ENCODE measurements at places on chromosomes 2 and 18. TPM values are rescaled to one million over a fixed set of nuclear protein-coding genes. Genes with fewer than 3 reads are reported as not detected.
A peak's percentile ranks its signal among the peaks of the same experiment; 100 is the strongest.

DNA sequence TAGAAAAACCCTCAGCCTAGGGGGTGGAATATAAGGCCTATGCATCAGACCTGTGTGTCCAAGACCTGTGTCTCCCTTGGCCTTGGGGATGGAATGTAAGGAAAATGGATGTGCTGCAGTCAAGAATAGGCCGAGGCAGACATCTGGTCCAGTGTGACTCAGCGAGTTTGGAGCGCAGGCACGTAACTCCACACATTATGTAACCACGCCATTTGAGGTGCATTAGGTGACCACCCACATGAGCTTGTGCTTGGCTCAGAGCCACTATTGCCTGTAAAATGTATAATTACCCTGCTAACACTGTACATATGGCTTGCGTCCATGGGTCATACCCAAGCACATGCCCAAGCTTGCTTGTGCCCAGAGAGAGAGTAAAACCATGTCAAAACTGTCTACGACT lies 580.9 kb upstream of the HNMT start:
- H3K27ac ChIP-seq: no peak overlapping the region
- H3K36me3 ChIP-seq: no peaks in the 10 kb centered on the region
- no peaks in the 10 kb centered on the region for H3K4me1 ChIP-seq
- no peak overlapping the region for H3K4me3 ChIP-seq

The GPR45 gene
- not detected for total RNA-seq

GRCh38 chr18:56248610-56249235 lies 389.7 kb downstream of the TXNL1 start:
- no peaks in the 10 kb centered on the region for H3K4me1 ChIP-seq
- no peak for DNase-seq
- no peaks in the 10 kb centered on the region for H3K36me3 ChIP-seq
- H3K27me3 ChIP-seq: no peaks in the 10 kb centered on the region

DNA sequence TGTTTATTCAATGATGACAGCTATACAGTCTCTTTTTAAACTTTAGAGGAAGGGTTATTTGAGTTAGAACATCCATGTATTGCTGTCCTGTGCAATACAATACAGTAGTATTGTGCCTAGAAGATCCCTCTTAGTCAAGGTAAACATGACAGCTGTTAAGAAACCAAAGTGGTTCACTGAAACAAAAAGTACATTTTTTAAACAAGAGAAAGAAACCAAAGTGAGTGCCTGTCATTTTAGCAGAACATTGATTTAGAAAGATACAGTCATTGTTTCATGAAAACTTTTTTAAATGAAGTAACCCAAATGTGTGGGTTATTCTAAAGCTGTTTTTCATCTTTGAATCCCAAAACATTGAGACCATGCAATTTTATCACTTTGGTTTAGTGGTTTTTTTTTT lies 15.5 kb downstream of the ITPRID2 start:
- H3K27me3 ChIP-seq: no peaks in the 10 kb centered on the region
- peaks cover 10% of the 10 kb centered on the region for H3K36me3 ChIP-seq
- H3K27ac ChIP-seq: no peak overlapping the region
- H3K4me3 ChIP-seq: no peak overlapping the region
- H3K4me1 ChIP-seq: peaks cover 34% of the 10 kb centered on the region

The FAM136A gene
- total RNA-seq: 26.0 TPM

DNA sequence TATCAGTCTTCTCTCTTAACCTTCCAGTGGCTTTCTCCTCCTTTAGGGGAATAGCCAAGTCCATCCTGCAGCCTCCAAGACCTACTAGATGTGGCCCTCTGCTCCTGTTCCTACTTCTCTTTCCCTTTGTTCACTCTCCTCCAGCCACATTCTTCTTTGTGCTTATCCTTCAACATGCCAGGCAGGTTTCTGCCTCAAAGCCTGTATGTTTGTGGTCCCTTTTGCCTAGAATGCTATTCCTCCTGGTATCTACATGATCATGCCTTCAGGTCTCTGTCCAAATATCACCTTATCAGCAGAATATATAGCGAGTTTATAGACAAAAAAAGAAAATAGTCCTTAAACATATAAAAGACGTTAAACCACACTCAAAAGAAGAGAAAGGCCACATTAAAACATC lies 5.5 kb downstream of the LYG2 start:
- no peaks in the 10 kb centered on the region for H3K27me3 ChIP-seq
- no peaks in the 10 kb centered on the region for H3K36me3 ChIP-seq
- H3K27ac ChIP-seq: no peak overlapping the region
- no peak overlapping the region for H3K4me3 ChIP-seq
- no peaks in the 10 kb centered on the region for H3K4me1 ChIP-seq
- DNase-seq: no peak

The POTEE gene
- not detected for total RNA-seq

- no peak overlapping the region for H3K27ac ChIP-seq
- no peaks in the 10 kb centered on the region for H3K27me3 ChIP-seq
- H3K36me3 ChIP-seq: no peaks in the 10 kb centered on the region
- peaks cover 17% of the 10 kb centered on the region for H3K4me1 ChIP-seq
- DNase-seq: no peak
These were observed 28.0 kb upstream of the FOSL2 start for GRCh38 chr2:28364610-28365009.

GRCh38 chr2:113080134-113080533 lies 12.4 kb downstream of the IL1F10 start:
- no peaks in the 10 kb centered on the region for H3K27me3 ChIP-seq
- DNase-seq: peak; percentile 54
- no peaks in the 10 kb centered on the region for H3K36me3 ChIP-seq
- H3K4me3 ChIP-seq: no peak overlapping the region

DNA sequence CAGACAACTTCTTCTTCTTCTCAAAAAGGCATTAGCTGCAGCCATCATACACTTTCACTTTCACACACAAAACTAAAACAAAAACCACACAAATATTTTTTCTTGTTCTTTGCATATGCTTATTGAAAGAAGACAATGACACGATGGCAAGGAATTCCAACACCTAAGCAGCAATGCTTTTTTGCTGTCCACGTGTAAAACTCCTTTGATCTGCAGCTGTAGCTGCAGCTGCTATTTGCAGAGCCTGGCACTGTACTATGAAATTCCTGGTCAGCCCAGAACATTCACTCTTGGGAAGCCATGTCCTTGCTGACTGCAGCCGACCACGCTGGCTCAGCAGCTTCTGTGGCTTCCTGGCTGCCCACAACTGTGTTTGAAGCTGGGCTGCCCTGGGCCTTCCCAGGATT lies 316.2 kb downstream of the CDH2 start:
- DNase-seq: no peak
- no peaks in the 10 kb centered on the region for H3K36me3 ChIP-seq
- H3K4me1 ChIP-seq: no peaks in the 10 kb centered on the region
- H3K27me3 ChIP-seq: no peaks in the 10 kb centered on the region
- H3K4me3 ChIP-seq: no peak overlapping the region
- H3K27ac ChIP-seq: no peak overlapping the region

DNA sequence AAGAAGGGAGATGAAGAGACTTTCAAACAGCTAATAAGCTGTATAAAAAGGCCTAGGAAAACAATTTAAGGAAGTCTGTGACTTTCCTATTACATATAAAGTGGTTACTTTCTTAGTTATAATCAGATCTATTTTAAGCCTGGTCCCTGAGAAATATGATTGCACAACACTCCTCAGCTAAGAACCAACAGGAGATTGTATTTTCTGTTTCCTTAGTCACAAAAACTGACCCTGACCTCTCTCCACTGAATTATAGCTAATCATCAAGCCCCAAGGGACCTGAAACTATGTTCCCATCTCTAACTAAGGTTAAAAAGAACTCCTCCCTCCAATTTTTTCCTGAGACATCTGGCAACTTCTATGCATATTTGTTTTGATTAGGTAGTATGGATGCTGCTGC lies 106.9 kb downstream of the ROCK1 start:
- no peaks in the 10 kb centered on the region for H3K4me1 ChIP-seq
- no peak for DNase-seq
- no peak overlapping the region for H3K4me3 ChIP-seq
- H3K27me3 ChIP-seq: no peaks in the 10 kb centered on the region
- H3K36me3 ChIP-seq: peaks cover 15% of the 10 kb centered on the region
- H3K27ac ChIP-seq: no peak overlapping the region

DNA sequence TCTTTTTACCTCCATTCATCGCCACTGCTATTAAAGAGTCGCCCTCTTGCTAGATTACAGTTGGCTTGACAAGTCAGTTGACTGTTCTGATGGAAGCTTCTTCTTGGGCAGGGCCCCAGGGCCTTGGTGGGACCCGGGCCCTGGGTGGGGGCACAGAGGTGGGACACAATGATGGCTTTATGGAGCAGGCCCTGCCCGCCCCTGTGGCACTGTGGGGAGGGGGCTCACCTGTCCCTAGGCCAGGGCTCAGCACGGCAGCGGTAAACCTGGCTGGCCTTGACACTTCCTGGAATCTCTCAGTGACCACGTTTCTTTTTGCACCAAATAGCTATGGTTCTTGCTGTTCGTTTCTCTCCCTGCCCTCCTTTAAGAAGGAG lies 4.9 kb upstream of the HS6ST1 start:
- no peak for DNase-seq
- H3K36me3 ChIP-seq: no peaks in the 10 kb centered on the region
- peaks cover 21% of the 10 kb centered on the region for H3K4me1 ChIP-seq
- no peaks in the 10 kb centered on the region for H3K27me3 ChIP-seq

- no peaks in the 10 kb centered on the region for H3K4me1 ChIP-seq
- no peak overlapping the region for H3K4me3 ChIP-seq
- H3K27ac ChIP-seq: no peak overlapping the region
These were observed 180.4 kb downstream of the MBD5 start for GRCh38 chr2:148201075-148202004.

- no peaks in the 10 kb centered on the region for H3K27me3 ChIP-seq
- no peaks in the 10 kb centered on the region for H3K36me3 ChIP-seq
- H3K4me1 ChIP-seq: no peaks in the 10 kb centered on the region
- no peak overlapping the region for H3K4me3 ChIP-seq
These were observed 24.9 kb upstream of the BUB1 start for GRCh38 chr2:110702514-110703380.

The PRKAG3 gene
- total RNA-seq: not detected

DNA sequence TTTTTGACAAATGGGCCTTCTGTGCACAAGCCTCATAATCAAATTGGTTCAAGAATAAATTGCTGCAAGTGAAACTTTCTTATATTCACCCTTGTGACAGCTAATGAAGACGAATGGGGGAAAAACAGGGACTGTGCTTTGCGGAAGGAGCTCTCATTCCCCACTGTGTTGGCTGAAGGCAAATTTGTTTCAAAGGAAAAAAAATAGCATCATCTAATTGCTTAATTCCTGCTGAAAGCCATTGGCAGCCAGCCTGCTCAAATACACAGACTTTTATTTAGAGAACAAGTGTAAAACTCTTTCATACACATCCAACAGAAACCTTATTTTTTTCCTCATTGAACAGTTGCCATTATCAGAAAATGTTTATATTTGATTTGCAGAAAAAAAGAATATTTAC lies 172.3 kb downstream of the ARL6IP6 start:
- H3K27ac ChIP-seq: no peak overlapping the region
- no peaks in the 10 kb centered on the region for H3K27me3 ChIP-seq
- no peaks in the 10 kb centered on the region for H3K36me3 ChIP-seq
- no peak for DNase-seq
- peaks cover 2% of the 10 kb centered on the region for H3K4me1 ChIP-seq
- no peak overlapping the region for H3K4me3 ChIP-seq

The TUBA4B gene
- total RNA-seq: not detected

The WDR75 gene
- 21.7 TPM for total RNA-seq

The SAG gene
- not detected for total RNA-seq

DNA sequence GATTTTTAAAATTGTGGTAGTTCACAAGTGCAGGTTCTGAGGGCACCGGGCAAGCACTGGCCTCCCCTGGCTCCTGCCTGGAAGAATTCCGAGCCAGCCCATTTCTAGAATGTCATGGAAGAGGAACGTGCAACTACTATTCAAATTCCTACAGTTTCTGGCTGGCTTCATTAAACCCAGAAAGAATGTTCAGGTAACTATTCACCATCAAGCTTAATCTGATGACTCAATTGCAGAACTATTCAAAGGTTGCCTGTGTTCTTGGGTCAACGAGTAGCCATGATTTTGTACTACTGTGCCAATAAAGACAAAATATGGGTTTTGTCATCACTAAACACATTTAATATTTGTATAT lies 14.3 kb upstream of the MFF start:
- no peaks in the 10 kb centered on the region for H3K27me3 ChIP-seq
- no peak overlapping the region for H3K27ac ChIP-seq
- no peaks in the 10 kb centered on the region for H3K4me1 ChIP-seq
- DNase-seq: no peak
- H3K4me3 ChIP-seq: no peak overlapping the region
- H3K36me3 ChIP-seq: no peaks in the 10 kb centered on the region

GRCh38 chr2:15874321-15874720 lies 66.0 kb upstream of the MYCN start:
- H3K4me3 ChIP-seq: no peak overlapping the region
- no peaks in the 10 kb centered on the region for H3K36me3 ChIP-seq

The DSG2 gene
- 11.6 TPM for total RNA-seq

- no peaks in the 10 kb centered on the region for H3K27me3 ChIP-seq
- H3K4me3 ChIP-seq: no peak overlapping the region
- no peaks in the 10 kb centered on the region for H3K4me1 ChIP-seq
- no peaks in the 10 kb centered on the region for H3K36me3 ChIP-seq
- no peak overlapping the region for H3K27ac ChIP-seq
- DNase-seq: no peak
These were observed 343.0 kb downstream of the ERBB4 start for GRCh38 chr2:212195626-212196025.

DNA sequence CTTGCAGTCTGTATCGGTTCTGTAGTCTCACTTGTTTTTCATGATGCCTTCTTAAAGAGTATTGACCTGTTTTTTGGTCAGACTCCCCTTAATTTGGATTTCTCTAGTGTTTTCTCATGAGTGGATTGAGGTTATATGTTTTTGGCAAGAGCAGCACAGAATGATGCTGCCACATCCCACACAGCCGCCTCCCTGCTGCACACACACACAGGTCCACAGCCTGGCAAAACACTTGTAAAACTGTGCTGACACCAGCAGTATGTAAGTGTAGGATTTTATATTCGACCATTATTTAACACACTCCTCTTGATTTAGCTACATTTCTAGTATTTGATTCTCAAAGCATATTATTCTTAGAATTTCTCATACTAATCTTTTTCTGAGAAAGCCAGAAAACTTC lies 68.1 kb downstream of the ITGB1BP1 start:
- no peaks in the 10 kb centered on the region for H3K27me3 ChIP-seq
- peaks cover 2% of the 10 kb centered on the region for H3K36me3 ChIP-seq
- H3K4me3 ChIP-seq: no peak overlapping the region
- no peak for DNase-seq
- H3K27ac ChIP-seq: no peak overlapping the region

GRCh38 chr2:159457589-159457988 lies 158.8 kb downstream of the BAZ2B start:
- DNase-seq: no peak
- no peaks in the 10 kb centered on the region for H3K36me3 ChIP-seq
- H3K4me1 ChIP-seq: no peaks in the 10 kb centered on the region
- no peak overlapping the region for H3K27ac ChIP-seq
- no peaks in the 10 kb centered on the region for H3K27me3 ChIP-seq

The ACP1 gene
- 115 TPM for total RNA-seq

DNA sequence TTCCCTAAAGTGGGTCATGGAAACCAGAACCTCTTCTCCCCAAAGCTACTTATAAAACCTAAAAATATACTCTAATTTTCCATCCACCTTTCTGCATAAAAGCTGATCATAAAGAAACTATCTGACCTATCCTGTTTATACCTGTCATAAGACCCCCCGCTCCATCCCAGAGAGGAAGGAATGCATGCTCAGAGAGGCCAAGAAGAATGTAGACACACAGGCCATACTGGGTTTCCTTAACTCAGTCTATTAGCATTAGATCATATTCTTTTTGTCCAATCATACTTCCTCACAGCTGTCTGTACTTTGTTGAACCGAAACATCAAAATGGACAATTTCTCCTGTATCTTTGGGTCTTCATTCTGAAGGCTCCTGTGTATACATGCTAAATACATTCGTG lies 52.3 kb downstream of the B3GNT2 start:
- no peaks in the 10 kb centered on the region for H3K36me3 ChIP-seq
- no peak for DNase-seq
- H3K27ac ChIP-seq: no peak overlapping the region
- H3K4me3 ChIP-seq: no peak overlapping the region

Measured in liver (tissue), 10 donors.